ENCODE measurements at places on chromosomes 7 and 10.

- no peak for DNase-seq
Measured at GRCh38 chr10:65348637-65349036, 1577.2 kb upstream of the LRRTM3 start.

GRCh38 chr10:63515002-63515763 lies 6.0 kb upstream of the REEP3 start:
- DNase-seq = no peak

GRCh38 chr7:30143748-30144251 lies 9.0 kb downstream of the MTURN start:
- no peak for DNase-seq

- no peak for DNase-seq
Measured at GRCh38 chr7:44724276-44724675, 24.4 kb upstream of the ZMIZ2 start.

DNA sequence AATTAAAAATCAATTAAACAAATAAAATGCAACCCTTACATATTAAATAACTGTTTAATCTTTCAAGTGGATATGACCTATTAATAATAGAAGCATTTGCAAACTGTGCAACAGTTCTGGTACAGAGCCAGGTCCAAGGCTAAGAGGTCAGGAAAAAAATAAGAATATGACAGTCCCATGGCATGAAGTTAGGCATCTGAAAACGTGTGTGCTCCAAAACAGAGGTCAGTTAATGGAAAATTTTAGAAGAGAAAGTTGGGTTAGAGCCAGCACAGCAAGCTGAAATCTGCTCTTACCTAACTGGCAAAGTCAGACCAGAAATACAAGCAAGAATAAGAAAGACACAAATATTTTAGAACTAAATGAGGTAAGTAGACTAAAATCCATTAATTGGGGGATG lies 757.7 kb downstream of the GRM8 start:
- DNase-seq = no peak

DNA sequence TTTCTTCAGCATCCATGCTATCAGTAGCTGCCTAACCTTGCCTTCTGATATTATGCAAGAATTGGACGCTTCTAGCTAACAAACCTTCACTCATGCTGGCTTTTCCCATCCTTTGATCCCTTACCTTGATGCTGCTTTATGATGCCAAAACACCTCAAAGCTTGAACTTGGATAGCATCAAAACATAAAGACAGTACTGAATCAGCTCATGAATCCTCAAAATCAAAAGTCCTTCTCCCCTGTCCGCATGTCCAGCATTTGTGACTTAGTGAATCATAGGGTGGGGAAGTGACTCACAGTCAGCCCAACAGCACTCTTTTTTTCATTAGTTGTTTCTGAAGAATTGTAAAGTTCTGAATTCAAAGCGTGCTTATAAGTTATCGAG lies 89.5 kb upstream of the PIK3CG start:
- DNase-seq = no peak

DNA sequence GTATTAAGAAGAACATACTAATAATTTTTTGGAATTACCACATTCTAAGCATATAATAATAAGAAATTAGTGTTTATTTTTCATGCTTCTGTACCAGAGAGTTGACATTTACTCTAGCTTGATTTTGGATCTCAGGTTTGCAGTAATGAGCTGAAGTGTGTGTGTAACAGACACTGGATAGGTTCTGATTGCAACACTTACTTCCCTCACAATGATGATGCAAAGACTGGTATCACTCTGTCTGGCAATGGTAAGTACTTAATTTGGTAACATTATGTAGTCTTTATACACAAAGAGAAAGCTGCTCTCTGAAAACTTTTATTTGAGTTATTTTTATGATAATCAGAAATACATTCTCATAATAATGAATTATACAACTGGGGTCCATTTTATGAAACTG lies 54.1 kb downstream of the SRI start:
- DNase-seq = no peak

- no peak for DNase-seq
Measured at GRCh38 chr7:33411020-33411419, 281.7 kb downstream of the BBS9 start.

GRCh38 chr10:97184971-97185325 lies 811 bp downstream of the SLIT1 start:
- no peak for DNase-seq

GRCh38 chr7:66307591-66308215 lies 102.6 kb downstream of the TPST1 start:
- no peak for DNase-seq

- DNase-seq = no peak
Measured at GRCh38 chr7:22291977-22292376, 65.0 kb downstream of the RAPGEF5 start.

GRCh38 chr10:5492322-5492855 lies 7.0 kb downstream of the CALML5 start:
- DNase-seq = no peak

DNA sequence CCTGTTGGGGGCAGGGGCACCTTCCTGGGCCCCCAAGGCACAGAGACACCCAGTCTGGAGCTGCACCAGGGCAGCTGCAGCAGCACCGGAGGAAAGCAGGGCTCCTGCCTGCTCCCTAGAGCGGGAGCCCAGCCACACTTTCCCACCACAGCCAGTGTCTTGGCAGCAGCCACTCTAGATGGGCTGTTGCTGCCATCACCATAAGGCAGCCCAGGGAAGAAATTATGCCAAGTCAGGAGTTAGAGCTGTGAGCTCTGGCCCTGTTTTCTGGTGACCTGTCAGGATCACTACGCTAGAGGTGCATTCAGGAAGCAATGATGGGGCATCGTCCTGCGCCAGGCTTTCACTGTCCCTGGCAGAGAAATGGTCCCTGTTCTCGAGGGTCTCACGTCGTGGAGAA lies 38.0 kb upstream of the ZNRF2 start:
- DNase-seq = no peak

GRCh38 chr10:73113551-73113950 lies 3.3 kb downstream of the NUDT13 start:
- DNase-seq = no peak

GRCh38 chr7:5584096-5584495 lies 160.5 kb upstream of the TNRC18 start:
- DNase-seq = no peak

GRCh38 chr7:119270045-119270464 lies 1002.9 kb upstream of the KCND2 start:
- no peak for DNase-seq

GRCh38 chr10:77393821-77394501 lies 243.6 kb downstream of the KCNMA1 start:
- no peak for DNase-seq

DNA sequence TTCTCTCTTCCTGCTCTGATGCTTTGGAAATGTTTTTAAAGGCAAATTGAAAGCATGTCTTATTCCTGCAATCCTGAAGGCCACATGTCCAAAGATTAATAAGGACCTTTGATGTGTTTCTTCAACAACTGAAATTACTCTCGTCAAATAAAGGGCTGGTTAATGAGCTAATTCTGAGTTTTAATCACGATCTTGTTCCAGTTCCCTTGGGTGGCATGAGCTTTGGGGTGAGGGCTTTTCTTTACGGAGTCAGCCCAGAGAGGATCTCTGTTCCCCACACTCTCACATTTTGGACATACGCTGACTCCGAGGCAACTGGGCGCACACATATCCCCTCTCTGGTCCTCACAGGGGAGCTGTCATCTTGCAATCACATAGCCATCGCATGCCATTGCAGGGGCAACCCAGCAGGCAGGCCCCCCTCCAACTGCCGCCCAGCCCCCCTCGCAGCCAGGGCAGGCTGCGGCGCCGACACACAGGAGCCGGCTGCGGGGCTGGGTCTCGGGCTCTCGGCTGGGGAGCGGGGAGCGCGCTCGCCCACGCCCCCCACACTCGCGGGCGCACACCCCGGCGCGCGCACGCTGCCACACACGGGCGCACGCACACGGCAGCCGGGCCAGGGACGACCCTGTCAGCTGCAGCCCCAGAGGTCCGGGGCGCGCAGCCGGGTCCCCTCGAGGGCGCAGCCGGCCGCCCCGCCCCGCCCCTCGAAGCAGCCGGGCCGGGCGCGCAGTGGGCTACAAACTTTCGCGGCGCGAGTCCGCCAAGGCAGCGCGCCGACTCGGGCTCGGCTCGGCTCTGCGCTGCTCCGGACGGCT lies at the start of gene GDF10:
TSS of gene GDF10 (plus strand) at position 587 of the 818 bp plus-strand sequence. CDS start 455 bp downstream, outside the sequence.
- DNase-seq = no peak

DNA sequence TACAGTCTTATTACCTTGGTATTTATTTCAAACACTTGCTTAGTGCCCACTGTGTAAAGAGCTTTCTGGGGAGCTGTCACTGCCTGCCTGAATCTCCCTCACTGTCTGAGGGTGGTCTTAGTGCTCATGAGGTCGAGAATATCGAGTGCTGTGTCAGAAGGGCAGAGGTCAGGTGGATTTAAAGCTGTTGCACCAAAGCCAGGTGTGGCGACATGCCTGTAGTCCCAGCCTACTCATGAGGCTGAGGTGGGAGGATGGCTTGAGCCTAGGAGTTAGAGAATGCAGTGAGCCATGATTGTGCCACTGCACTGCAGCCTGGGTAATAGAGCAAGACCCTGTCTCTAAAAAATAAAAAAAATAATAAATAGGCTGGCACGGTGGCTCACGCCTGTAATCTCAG lies 20.9 kb downstream of the CCM2 start:
- DNase-seq = no peak

All from stimulated activated CD8-positive, alpha-beta memory T cell treated with anti-CD3 and anti-CD28 coated beads, Interleukin-15, amount 100 ng/mL, for 24 hours (primary cell).